ENCODE measurements at places on chromosomes 3 and 15.
A peak's percentile ranks its signal among the peaks of the same experiment; 100 is the strongest.

- no peak for DNase-seq
These were observed 257.8 kb downstream of the CD47 start for GRCh38 chr3:107833043-107833442.

DNA sequence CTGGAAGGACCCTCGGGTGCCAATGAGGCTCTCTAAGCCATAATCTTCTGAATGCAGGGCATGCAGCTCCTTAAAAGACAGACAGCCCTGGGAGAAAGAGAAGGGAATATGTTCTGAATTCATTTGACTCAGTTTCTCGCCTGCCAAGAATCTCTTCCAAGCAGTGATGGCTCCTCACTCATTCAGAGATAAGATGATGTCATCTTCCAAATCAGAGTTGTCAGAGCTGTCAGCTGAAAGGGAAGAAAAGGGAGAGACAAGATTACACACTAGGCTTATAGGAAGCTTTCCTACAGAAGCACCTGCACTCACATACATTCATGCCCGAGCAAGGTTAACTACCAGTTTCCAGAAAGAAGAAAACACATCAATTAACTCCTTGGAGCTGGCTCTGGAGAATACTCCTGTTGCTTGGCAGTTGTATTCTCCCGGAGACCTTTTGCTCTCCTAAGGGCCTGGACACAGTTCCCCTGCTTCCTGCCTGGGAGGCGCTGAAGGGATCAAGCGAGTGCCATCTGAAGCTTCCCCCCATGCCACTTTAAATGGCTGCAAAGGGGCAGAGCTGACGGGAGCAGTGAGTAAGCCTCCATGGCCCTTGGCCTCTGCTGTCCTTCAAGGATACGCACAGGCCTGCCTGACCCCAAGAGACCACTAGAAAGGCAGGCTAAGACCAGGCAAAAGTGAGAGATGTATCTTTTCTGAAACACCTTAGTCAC, 7.7 kb downstream of the RBM15B start:
- DNase-seq = no peak

DNA sequence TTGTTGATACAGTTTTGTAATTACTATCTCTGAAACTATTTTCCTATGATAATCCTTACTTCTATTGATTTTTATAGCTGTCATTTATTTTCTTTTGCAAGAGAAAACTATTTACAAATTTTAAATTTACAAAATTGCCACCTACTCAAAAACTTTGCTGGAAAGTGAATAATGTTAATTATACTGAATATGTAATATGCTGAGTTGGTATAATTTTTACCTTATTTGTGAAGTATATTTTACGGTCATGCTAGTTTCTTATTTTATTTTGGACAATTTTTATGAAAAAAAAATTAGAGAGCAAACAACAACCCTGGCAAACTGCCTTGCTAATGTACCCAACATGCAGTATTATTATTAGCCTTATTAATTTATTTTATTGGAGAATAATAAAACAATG, 2.9 kb downstream of the KCNH8 start:
- DNase-seq = no peak

GRCh38 chr3:123884203-123884831, at the start of gene MYLK:
MYLK (minus strand) TSS chr3:123884332; CDS start chr3:123793841, 90,491 bp downstream.
- DNase-seq = no peak

GRCh38 chr3:79477242-79477641, 290.6 kb downstream of the ROBO1 start:
- DNase-seq = no peak

DNA sequence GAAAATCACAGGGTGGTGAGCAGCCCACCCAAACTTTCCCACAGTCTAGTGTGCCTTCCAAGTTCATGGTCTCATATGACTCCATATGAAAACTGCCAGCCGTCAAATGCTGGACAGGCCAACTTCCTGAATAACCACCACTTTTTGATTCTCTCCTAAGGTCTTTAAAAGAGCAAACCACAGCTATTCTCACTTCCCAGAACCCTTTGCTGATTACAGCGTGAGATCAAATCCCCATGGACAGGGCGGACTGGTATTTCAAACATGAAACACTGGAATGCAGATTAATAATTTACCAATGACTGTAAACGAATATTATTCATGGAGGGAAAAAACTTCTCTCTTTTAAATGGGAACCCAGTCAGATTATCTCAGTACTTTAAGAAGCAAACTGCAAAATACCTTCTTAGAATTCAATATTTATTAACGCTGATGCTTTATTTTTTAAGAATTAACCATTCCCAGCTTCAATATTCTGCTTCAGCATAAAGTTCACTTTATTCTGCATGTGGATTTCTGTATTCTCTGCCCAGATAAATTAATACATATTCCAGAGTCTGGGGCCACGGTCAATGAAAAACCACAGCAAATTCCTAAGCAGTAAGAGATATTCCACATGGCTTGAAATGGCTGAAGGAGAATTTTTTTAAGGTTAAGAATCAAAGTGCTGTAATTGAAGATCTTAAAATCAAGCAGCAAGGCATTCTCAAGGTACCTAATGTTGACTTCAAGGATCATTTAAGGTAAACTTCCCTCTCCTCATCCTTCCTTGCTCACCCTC, 42.9 kb downstream of the MYO1E start:
- DNase-seq = no peak

DNA sequence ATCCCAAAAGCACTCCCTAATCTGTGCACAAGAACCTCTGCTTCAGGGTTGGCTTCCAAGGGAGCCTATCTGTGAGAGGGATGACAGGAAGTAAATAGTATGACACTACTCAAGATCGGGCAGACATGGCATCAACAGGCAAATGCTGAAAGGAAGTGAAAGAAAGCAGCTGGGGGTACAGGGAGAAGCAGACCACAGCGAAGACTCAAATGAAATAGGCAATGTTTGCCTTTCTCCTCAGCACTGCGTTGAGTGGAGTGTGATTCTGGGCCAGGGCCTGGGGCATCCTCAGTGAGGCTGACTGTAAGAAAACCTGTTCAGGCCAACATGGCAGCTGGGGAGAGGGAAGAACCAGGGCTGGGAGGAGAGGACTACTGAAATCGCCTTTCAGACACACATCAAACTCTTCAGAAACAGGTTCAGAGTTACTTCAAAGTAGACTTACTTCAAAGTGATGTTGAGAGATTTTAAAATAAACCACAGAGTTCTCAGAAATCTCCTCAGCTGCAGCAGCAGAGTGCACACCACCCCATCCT, 96.6 kb downstream of the SLC9A9 start:
- DNase-seq = peak; percentile 8

DNA sequence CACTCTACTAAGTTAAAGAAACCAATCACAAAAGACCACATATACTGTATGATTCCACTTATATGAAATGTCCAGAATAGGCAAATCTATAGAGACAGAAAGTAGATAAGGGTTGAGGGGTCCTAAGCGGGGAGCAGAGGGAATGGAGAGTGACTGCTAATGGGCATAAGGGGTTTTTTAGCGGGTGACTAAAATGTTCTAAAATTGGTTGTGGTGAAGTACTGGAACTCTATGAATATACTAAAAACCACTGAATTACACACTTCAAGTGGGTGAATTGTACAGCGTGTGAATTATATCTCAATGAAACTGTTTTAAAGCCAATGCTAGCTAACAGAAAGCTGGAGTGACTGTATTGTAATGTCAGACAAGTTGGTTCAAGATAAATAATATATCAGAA, 33.3 kb downstream of the KPNA1 start:
- DNase-seq = no peak

GRCh38 chr3:14898929-14899328, 48.5 kb upstream of the NR2C2 start:
- DNase-seq = no peak

GRCh38 chr3:190073264-190074008, 47.3 kb downstream of the P3H2 start:
- DNase-seq = no peak

DNA sequence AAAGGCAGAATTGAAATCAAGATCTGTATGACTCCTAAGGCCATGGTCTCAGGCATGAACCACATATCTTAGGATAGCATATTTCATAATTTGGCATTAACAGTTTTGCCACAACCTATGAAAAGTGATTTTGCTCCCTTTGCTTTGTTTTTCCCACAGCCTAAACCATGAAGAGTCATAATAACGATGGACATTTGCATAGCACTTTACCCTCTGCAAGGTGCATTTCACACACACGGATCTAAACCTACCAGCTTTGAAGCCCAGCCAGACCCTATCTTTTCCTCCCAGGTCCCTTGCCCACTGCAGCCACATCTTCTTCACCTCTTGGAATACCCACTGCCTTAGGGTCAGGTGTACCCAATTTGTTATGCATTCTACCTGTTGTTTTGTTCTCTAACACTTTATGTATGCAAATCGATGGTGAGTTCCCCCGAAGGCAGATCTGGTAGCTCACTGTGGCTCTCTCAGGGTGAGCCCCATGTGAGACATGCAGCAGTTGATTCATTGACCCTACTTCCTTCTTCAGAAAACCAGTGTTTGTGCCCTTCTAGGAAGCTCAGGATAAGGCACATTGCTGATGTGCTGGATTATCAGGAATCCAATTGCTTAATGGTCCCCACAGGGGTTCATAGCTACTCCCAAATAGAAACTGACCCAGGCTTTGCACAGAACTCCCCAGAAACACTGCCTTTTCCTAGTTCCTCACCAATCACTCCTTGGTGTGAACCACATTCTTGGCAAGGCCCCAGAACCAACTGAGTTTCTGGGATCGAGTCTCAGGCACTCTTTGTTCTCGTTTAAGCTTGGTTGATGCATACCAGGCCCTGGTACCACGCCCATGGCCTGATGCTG, 8.7 kb downstream of the ARHGAP31 start:
- no peak for DNase-seq

GRCh38 chr3:150220041-150220440, 188.1 kb upstream of the TSC22D2 start:
- no peak for DNase-seq

- no peak for DNase-seq
These were observed 48.4 kb upstream of the SEC22A start for GRCh38 chr3:123153125-123154019.

GRCh38 chr15:90097475-90097874, 4.8 kb downstream of the IDH2 start:
- peak; percentile 85 for DNase-seq

DNA sequence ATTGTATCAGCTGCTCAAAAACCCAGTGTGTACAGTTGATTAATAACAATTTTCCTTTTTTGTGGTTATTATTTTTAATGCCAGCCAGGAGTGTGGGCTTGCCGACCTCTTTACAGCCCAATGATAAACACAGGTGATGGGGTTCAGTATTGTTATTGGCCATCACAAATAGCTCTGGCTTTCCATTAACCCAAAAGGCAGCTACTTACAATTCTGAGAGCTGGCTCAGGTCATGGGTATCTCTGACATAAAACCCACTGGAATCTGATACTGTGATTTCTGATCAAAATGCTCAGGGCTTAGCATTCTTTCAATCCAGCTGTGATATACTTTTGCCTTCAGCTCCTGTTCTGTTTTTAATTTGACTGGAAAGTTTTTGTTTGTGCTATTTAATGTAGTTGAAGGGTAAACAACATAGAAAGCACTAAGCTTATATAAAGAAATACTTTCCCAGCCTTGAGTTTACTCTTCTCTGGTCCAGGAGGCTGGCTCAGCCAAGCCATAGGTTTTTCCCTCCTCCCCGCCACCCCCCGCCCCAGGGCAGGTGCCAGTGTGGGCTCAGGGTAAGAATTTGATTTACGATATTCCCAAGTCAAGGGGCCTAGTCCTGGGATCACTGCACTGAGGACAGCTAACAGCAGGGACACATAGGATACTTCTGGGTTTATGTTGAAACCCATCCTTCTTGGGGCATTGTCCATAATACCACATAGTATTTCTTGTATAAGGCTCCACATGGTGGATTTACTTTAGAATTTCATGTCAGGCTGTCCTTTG, 54.0 kb upstream of the MYZAP start:
- no peak for DNase-seq

DNA sequence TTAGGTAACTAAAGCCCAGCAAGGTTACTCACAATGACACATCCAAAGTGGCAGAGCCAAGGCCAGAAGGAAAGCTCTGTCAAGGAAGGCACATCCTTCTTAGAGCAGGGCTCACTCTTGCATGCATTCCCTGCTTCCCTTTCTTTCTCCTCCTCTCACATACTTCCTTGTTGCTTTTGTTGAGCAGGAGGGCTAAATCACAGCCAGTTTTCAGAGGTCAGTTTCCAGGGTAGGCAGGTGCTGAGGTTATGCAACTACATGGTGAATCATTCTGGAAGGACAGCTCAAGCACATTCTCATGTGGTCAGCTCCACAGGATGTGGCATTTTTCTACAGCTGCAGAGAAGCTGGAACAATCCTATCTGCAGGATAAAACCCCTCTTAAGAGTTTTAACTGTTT, 275.6 kb downstream of the ZNF621 start:
- no peak for DNase-seq

DNA sequence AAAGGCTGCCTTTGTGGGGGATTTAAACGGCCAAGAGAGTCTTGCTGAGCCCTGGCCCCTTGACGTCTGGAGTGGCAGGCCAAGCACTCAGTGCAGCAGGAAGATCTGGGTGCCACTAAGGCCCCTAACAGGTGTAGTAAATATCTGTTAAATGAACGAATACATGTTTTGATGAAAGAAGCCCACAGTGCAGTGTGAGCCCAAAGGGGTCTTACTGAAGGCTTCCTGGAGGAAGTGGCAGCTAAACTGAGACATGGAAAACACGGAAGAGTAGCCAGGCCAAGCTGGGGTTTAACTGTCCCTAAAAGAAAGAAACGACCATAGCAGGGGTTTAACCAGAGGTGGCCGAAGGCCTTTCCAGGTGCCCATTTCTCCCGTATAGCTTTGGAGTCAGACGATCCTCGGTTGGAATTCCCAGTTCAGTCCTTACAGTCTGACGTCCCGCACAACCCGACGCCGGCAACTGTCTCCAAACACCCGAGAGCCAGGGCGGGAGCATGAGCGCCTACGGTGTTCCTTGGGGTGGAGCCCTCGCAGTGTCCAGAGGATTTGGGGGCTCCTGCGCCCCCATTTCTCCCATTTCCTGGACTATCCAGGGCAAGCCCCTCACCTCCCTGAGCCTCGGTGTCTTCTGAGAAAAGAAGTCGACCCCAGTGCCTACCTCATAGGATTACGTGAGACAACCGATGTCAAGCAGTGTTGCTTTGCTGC, 910 bp upstream of the ABHD6 start:
- no peak for DNase-seq

DNA sequence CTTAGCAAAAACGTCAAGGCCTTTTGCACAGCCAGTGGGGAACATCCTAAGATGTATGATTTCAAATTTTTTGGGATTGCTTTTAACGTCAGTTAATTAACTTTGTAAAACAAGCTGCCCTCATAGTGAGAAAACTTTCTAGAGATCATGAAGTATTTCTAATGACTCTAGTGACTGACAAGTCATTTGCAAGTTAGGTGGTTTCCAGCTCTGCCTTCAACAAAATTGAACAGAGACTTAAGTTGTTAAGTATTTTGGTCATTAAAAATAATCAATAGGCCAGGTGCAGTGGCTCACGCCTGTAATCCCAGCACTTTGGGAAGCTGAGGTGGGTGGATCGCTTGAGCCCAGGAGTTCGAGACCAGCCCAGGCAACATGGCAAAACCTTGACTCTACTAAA, 71.2 kb downstream of the CHDH start:
- DNase-seq = no peak

- DNase-seq = no peak
These were observed 51.7 kb downstream of the OTOL1 start for GRCh38 chr3:161548301-161548700.

- DNase-seq = no peak
These were observed 517.1 kb upstream of the CCDC54 start for GRCh38 chr3:106860182-106860581.

- no peak for DNase-seq
These were observed 45.3 kb downstream of the KY start for GRCh38 chr3:134605556-134605955.

GRCh38 chr3:180048103-180048502, 11.4 kb upstream of the PEX5L start:
- DNase-seq = peak; percentile 35
